Stimulated activated effector memory CD8-positive, alpha-beta T cell treated with anti-CD3 and anti-CD28 coated beads, Interleukin-12 subunit alpha, Interleukin-12 subunit beta, amount 100 ng/mL, for 72 hours (primary cell): ENCODE measurements at places on chromosomes 3 and 15.
A peak's percentile ranks its signal among the peaks of the same experiment; 100 is the strongest.

- DNase-seq = no peak
Observed at GRCh38 chr3:30586096-30586805, 20.1 kb upstream of the TGFBR2 start.

- DNase-seq = no peak
Observed at GRCh38 chr3:158213461-158213860, 103.6 kb downstream of the RSRC1 start.

DNA sequence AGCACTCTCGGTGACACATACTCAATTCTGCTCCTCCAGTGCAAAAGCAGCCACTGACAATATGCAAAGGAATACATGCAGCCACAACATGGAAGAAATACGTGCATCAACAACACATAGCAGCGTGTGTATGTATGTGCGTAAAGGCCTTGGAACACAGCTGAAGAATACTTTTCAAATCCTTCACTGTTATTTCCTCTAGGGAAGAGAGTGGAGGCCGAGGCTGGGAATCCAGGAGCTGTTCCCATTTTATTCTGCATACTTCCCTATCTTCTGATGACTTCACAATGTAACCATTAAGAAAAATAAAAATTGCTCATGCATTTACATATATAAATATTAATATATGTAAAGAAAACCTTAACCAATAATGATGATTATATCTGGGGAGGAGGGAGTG lies 36.6 kb upstream of the MGLL start:
- no peak for DNase-seq

DNA sequence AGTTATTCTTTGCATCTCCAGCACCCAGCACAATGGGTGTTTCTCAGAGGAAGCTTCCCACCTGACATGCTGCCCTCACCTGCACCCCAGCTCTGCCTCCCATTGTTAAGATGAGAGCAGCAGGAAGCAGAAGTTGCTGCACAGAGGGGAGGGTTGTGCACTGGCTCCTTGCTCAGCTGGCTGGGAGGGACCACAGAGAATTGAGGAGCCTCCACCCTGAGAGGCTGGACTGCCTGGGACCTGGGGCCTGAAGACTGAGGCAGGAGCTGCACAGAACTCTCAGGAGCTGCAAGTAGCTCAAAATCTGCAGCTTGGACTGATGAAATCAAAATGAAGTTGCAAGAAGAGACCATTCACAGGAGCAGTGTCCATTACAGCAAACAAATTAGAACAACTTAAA lies 222.3 kb upstream of the LINGO1 start:
- no peak for DNase-seq

DNA sequence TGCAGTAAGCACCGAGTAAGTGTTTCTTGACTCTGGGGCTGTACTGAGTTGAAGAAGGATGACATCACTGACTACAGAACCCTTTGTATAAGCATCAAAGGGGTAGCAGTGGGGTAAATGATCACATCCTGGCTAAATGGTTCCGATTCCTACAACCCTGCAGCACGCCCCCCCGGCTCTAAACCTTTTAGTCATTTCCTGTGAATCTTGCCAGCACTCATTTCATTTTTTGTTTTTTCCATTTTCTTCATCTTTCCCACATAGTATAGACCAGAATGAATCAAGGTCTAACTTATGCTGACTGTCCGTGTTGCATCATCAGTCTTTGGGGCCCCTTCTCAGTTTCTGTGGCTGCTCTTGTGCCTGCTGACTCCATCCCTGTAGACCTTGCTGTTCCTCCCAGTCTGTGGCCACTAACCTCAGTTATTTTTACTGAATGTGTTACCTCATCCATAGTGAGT lies 383.1 kb upstream of the TPRG1 start:
- peak; percentile 38 for DNase-seq

- no peak for DNase-seq
Observed at GRCh38 chr15:85120351-85121113, 138.9 kb downstream of the PDE8A start.

DNA sequence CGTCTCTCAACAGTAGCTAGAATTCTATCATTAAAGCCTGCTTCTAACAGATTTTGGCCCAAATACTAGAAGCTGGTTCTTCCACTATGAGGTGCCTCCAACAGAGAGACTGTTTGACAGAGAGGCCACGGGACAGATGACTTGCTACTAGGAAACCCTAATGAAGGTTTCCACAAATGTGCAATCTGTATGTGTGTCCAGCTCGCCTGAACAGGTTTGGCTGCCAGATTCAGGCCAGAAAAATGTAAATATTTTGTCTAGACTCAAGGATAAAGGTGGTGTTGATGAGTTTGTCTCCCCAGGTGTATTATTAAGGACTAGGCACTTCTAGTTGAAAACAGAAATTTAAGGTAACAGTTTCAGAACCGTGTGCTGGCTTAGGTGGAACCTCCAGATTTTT lies 91.6 kb upstream of the TRIM42 start:
- no peak for DNase-seq

- DNase-seq = peak; percentile 80
Observed at GRCh38 chr3:188339410-188340295, 185.7 kb downstream of the LPP start.

DNA sequence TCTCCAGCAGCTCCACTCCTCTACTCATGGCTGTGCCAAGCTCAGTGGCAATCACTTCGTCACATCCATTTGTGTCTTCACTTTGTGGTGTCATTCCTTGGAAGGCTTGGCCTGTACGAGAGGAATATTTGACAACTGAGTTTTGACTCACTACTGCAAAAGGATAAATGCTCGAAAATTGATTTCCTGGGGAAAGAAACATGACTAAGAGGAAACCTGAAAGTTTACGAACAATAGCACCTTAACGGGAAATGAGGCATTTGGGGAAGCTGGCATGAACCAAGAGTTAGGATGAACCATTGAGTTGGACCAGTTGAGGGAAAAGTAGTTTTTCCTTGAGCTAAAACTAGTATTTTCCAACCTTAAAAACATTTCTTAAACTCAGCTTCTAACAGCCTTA lies 74.2 kb upstream of the ABHD17C start:
- no peak for DNase-seq

- DNase-seq = no peak
Observed at GRCh38 chr3:61733000-61733399, 171.6 kb downstream of the PTPRG start.

DNA sequence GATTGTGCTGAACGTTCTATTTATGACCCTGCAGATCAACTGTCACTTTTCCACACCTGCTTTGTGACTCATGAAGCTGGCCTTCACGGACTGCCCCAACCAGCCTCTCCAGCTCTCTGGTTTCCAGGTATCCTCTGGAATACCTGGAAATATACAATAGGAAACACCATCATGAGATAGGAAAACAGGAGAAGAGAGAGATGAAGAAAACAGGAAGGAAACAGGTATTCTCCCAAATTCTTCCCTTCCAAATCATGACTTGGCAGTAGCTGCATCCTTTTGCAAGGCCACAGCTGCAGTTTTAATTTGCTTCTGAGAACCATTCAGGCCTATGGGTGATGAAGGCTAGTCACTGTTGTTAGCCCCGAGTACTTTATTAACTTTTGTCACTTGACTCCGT lies 909.1 kb downstream of the EPHA3 start:
- DNase-seq = no peak

GRCh38 chr15:70474471-70475406 lies 288.6 kb downstream of the UACA start:
- no peak for DNase-seq

GRCh38 chr3:72193771-72194430 lies 409.0 kb upstream of the PROK2 start:
- DNase-seq = no peak

DNA sequence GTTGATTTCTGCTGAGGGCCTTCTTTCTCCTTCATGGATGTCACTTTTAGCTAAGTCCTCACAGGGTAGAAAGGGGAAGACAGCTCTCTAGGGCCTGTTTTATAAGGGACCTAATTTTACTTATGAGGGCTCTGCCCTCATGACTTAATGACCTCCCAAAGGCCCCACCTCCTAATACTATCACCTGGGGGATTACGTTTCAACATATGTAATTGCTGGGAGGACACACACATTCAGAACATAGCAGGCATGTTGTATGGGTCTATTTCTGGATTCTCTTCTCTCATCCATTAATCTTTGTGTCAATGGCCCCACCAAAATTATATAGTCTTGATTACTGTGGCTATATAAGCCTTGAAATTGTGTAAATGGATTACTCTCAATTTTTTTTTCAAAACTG lies 255.0 kb downstream of the CLSTN2 start:
- DNase-seq = no peak

GRCh38 chr15:83890587-83890986 lies 236.7 kb downstream of the ADAMTSL3 start:
- no peak for DNase-seq

- DNase-seq = no peak
Observed at GRCh38 chr3:187292631-187293515, 1.3 kb upstream of the MASP1 start.

DNA sequence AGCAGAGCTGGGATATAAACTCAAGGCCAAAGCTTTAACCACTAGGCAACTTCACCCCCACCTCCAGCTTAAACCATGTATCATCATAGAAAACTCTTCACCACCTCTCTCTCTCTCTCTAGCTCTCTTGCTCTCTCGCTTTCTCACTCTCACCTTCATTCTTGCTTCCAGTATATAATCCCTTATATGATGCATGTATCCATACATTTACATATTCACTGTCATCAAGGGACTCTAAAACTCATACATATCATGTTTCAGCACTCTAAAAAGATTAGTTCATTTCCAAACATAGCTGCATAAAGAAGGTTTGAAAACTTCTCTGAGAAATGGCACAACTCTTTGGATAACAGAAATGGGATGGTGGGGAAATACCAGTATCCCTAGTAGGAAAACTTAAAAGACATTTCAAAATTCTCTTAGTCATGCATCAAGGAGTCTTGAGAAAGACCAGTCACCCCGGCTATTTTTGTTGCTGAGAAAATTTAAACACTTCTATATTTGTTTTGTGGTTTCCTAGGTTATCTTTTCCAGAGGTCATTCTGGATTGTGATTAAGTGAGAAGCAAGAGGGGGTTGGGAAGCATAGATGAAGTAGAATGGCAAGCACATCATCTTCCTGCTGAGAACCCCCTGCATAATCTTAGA lies 447.8 kb upstream of the THBS1 start:
- no peak for DNase-seq

DNA sequence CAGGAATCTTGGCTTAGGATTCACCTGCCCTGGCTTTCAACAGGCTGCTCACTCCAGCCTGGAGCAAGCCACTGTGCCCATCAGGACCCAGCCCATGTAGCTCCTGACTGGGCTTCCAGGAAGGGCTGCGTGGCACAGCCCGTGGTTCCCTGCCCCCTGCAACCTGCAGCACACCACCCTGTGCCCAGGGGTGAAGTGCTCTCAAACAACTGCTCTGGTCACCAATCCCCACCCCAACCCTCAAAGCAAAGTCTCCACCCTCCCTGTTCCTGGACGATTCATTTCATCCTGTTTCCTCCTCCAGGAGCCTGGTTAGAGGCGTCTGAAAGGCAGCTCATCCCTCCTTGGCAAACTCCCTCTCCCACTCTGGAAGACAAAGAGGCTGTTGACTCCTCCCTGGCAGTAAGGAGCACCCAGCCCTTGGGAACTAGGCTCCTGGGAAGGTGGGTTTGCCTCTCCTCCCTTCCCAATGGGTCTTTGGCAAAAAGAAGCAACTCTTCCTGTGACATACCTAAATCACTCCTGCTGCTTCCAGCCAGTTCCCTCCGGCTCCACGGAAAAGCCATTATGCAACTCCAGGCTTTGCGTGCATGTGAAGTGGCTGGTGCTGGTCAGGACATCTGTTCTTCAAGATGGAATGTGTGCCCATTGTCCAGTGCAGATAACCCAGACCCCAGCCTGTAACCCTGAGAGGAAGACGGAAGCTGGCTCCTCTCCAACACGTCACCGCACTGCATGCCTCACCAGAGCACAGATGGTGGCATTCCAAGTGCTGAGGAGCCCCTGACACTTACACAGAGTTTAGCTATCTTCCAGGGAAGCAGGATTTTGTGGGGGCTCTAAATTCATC lies 29.1 kb upstream of the VIPR1 start:
- no peak for DNase-seq

DNA sequence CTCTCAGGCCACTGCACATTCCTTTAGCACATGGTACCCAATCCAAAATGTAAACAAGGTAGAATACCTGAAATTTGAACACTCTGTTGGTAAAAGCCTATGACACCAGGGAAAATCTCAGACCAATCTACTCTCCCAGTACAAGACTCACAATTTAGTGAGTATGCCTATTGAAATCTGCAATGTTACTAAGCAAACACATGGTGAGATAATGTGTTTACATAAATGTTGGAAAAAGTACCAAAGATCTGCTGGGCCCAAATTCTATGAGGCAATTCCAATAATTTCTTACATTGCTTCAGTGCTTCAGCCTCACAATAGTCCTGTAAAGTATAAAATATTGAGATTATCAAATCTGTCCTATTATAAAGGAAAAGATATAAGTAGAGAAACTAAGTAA lies 536.1 kb downstream of the PYDC2 start:
- DNase-seq = no peak

- no peak for DNase-seq
Observed at GRCh38 chr3:45124352-45124751, 21.8 kb downstream of the CDCP1 start.

GRCh38 chr15:62142736-62143135 lies 22.3 kb downstream of the C2CD4B start:
- DNase-seq = no peak

- DNase-seq = no peak
Observed at GRCh38 chr3:161107311-161107710, 2.2 kb upstream of the B3GALNT1 start.

- no peak for DNase-seq
Observed at GRCh38 chr3:111715911-111716523, 120.9 kb upstream of the ZBED2 start.

DNA sequence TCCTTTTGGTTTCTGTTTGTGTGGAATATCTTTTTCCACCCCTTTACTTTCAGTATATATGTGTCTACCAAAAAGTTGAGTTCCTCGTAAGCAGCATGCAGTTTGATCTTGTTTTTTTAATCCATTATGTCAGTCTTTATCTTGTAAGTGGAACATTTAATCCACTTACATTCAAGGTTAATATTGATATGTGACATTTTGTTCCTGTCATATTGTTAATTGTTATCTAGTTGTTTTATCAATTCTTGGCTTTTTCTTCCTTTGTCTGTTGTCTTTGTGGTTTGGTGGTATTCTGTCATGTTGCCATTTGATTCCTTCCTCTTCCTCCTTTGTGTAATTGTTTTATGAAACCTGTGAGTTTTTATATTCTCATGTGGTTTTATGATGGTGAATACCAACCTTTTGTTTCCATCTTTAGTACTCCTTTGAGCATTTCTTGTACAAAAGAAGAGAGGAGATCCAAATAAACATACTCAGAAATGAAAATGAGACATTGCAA lies 43.4 kb upstream of the XCR1 start:
- no peak for DNase-seq
